GM23248 (cell line): ENCODE measurements at places on chromosomes 16 and 17. TPM values are rescaled to one million over a fixed set of nuclear protein-coding genes. Genes with fewer than 3 reads are reported as not detected.
A peak's percentile ranks its signal among the peaks of the same experiment; 100 is the strongest.

- no peaks in the 10 kb centered on the region for H3K27me3 ChIP-seq
- no peaks in the 10 kb centered on the region for H3K36me3 ChIP-seq
- DNase-seq: no peak
Observed at GRCh38 chr16:81415751-81416150, 28.9 kb upstream of the CMIP start.

PRSS33 gene
- not detected in 2 replicates for total RNA-seq

GRCh38 chr16:48811478-48811877 is 201.5 kb upstream of the N4BP1 start:
- H3K4me3 ChIP-seq: no peak overlapping the region
- no peak for DNase-seq
- no peaks in the 10 kb centered on the region for H3K36me3 ChIP-seq
- no peak overlapping the region for H3K27ac ChIP-seq
- peaks cover 19% of the 10 kb centered on the region for H3K27me3 ChIP-seq

- no peaks in the 10 kb centered on the region for H3K27me3 ChIP-seq
- H3K27ac ChIP-seq: no peak overlapping the region
- DNase-seq: no peak
- no peaks in the 10 kb centered on the region for H3K36me3 ChIP-seq
Observed at GRCh38 chr16:76899767-76900166, 291.2 kb upstream of the MON1B start.

- H3K27me3 ChIP-seq: no peaks in the 10 kb centered on the region
- H3K4me1 ChIP-seq: peaks cover 66% of the 10 kb centered on the region
- peak overlapping the region; percentile 78 for H3K27ac ChIP-seq
- H3K4me3 ChIP-seq: no peak overlapping the region
- no peaks in the 10 kb centered on the region for H3K36me3 ChIP-seq
Observed at GRCh38 chr17:17052462-17053221, 10.4 kb downstream of the MPRIP start.

DNA sequence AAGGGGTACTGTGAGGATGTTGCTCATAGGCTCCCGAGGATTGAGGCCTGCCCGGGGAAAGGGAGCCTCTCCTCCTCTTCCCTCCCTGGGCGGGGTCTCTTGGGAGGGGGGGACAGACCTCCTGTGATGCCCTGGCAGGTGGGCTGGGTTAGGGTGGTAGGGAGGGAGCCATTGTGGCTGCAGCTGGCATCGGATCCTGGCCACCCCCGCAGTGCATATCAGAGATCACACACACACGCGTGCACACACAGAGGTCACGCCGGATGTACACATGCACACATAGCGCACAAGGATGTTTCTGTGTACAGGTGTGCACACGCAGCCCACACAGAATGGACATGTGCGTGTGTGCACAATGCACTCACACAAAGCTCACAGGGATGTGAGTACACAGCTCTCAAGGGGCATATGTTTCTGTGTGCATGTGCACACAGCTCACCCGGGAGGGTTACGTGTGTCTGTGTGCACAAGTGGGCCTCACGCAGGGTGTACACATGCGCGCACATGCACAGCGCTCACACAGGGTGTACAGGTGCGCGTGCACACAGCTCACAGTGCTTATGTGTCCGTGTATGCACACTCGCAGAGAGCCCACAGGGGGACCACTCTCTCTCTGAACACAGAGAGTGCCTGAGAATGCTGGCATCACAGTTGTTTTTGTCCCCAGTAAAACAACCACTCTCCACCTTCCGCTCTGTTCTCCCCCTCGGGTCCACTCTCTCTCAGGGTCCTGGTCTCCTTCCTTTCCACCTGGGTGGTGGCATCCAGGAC is 2.4 kb downstream of the GJD3 start:
- H3K36me3 ChIP-seq: no peaks in the 10 kb centered on the region
- H3K4me3 ChIP-seq: peak overlapping the region; percentile 76
- DNase-seq: no peak

DNA sequence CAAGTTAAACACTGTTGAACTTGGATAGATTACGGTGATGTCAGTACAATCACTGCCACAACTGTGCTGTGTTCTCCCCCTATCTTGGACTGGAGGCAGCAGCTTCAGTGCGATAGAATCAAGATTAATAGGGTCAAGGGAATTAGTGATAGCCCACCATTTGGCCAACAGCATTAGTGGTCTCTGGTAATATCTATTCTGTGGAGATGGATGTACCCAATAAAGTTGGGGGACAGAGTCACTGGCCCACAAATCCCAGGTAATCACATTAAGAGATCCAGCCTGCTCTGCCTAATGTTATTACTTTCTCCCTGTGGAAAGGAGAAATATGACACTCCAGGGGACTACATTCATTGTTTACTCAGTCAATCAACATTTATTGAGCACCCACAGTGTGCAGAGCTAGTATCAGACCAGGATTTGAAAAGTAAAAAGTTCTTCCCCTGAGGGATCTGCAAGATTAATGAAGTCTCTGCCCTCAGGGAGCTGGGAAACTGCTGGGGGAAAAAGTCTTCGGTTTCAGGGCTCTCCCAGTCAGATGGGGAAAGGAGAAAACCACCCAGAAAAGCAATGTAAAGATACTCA is 23.6 kb upstream of the ATP5MC1 start:
- DNase-seq: no peak
- H3K4me3 ChIP-seq: no peak overlapping the region
- H3K27me3 ChIP-seq: no peaks in the 10 kb centered on the region
- H3K36me3 ChIP-seq: peaks cover 10% of the 10 kb centered on the region; the same call in 1 of the 2 replicates
